ENCODE measurements at places on chromosomes 5 and 9.

- DNase-seq, result no peak
Observed at GRCh38 chr5:93723005-93723404, 18.4 kb downstream of the POU5F2 start.

DNA sequence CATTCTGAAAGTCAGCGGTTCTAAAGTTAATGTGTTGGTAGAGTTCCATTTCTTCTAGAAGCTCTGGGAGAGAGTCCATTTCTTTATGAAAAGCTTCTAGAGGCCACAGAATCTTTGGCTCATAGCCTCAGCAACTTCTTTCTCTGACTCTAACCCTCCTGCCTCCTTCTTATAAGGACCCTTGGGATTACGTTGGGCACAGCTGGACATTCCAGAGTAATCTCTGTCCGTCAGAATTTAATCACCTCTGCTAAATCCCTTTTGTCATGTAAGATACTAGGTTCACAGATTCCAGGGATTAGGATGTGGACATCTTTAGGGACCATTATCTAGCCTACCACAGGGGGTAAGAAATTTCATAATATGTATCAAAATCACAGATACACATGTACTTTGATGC, 22.6 kb upstream of the ANKDD1B start:
- no peak for DNase-seq

DNA sequence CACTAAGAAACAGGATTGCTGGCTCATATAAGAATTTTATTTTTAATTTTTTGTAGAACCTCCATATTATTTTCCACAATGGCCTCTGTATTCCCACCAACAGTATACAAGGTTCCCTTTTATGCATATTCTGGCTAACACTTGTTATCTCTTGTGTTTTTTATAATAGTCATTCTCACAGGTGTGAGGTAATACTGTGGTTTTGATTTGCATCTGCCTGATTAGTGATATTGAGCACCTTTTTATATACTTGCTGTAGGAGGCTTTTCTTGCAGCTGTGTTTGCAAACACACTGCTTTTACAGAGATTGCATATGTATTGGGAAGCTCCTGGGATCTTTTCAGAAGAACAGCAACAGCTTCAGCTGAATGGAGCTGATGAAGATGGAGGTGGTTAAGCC, 164.8 kb downstream of the DEPDC1B start:
- no peak for DNase-seq

DNA sequence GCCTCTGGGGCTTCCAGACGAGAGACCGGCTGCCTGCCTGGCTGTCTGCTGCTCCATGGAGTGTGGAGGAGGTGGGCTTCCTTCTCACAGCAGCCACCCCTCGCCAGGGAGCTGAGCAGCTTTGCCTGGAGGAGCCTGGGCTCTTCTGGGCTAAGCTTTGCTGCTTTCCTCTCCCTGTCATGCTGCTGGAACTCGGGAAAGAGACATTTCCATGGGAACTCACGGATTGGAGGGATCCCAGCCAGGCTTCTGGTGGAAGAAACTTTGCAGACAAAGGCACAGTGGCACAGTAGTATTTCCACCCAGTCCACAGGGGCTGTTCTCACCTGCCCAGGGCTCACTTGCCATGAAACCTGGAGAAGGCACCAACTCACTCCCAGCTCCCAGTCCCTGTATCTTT, 5.6 kb upstream of the NTNG2 start:
- DNase-seq, result no peak

DNA sequence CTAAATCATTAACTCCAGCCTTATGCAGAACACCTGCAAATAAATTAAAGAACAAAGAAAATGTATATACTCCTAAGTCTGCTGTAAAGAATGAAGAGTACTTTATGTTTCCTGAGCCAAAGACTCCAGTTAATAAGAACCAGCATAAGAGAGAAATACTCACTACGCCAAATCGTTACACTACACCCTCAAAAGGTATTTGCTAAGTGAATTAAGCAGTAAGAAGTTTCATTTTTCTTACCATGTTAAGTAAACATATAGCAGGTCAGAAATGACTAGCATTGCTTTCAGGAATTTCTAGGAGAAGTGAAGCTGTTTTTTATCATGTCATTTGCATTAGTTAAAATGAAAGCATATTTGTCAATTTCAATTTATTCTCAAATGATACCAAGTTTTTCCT, 92.7 kb downstream of the MELK start:
- no peak for DNase-seq

- DNase-seq, result no peak
Observed at GRCh38 chr5:57595523-57595991, 112.9 kb upstream of the ACTBL2 start.

DNA sequence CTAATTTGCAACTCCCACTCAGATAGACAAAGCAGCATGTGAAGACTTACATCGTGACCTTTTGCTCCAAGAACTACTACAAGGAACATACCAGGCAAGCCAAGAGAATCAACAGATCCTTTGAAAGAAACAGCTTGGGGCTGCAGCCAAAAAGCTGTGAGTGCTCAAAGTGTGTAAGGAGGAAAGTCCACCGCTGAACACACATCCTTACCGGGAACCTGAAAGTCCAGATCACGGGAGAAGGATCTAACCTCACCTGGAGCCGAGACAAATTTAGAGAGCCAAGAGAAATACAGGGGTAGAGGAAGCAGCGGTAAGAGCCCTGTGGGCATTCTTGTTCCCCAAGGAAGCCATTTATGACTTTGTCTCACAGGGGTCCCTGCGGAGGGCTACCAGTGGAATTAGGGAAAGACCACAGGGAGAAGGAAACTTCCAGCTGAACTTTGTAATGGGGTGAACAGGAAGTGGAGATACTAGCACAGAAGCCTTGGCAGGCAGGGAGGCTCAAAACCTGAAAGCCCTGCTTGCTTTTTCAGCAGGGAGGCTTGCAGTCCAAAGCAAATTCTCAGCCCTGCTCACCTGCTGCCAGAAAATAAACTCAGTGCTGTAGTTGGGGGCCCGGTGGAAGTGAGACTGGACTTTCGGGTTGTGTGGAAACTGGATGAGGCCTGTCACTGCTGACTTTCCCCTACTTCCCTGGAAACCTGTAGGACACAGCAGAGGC, 350.2 kb downstream of the DTWD2 start:
- no peak for DNase-seq

DNA sequence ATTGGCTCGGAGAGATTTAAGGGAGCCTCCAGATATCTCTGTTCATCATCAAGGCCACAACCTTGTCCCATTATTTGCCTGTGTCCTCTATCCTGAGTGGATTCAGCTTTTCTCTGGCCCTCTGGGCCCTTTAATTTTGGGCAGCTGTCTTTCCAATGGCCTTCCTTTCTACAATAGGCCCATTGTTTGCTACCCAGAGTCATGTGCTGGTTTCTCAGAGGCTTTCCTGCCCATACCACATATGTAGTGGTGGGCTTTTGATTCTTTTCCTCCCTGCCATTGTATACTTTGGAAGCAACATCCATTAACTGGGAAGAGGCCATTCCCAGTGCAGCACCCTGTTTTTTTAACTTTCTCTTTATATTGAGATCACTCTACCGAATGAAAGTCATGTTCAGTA, 233.9 kb upstream of the SGCD start:
- no peak for DNase-seq

GRCh38 chr5:142547445-142548380, 138.2 kb downstream of the FGF1 start:
- DNase-seq, result no peak

DNA sequence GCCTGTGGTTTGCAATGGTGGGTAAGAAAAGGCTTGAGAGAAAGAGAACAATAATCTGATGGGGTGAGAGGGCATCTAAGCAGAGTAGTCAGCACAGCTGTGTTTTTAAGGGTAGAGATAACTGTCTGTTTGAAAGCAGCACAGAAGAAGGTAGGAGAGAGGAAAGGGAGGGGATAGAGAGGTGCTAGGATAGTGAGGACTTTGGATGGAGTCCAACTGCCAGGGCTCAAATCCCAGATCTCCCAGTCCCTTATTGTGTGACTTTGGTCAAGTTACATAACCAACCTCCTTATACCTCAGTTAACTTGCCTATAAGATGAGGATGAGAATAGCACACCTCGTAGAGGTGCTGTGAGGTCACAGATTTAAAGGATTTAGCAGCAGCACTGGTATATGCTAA, 55.6 kb downstream of the GPR21 start:
- DNase-seq, result no peak

DNA sequence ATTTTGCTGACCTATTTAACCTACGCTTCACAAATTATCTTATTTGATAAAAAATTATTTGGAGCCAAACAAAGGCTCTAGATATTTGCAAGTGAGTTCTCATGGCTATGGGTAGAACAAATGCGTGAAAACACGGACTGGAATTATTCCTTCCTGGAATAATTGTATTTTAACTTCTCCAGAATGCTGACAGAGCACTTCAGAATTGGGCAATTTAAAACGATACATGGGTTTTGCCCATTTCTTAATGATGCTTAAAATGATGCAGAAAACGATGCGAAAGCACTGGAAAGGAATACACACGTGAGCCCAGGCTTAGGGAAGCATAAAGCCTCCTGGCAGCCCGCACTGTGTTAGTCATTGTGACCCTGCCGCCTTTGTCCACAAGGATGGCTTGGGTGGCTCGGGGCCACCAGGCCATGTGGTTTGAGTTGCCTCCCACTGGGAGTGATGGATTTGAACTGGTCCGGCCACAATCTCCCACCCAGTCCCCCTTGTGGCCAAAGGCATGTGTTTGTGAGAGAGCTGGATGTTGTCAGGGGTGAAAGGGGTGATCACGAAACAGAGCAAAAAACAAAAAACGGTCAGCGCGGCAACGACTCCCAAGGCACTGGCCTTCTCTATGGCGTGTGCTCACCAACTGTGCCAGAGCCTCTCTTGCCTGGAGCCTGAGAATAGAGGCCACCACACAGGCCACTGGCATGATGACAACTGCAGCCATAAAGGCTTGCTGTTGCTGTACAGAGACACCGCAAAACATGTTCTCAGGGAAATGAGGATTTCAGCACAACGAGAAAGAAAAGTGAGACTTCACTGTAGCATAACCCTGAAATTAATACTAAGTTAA, 234.2 kb upstream of the ADAMTS16 start:
- no peak for DNase-seq
